HCT116 (cell line): ENCODE measurements at places on chromosomes 6 and 20.

GRCh38 chr6:100724222-100724621, 156.9 kb downstream of the ASCC3 start:
- DNase-seq, result no peak

DNA sequence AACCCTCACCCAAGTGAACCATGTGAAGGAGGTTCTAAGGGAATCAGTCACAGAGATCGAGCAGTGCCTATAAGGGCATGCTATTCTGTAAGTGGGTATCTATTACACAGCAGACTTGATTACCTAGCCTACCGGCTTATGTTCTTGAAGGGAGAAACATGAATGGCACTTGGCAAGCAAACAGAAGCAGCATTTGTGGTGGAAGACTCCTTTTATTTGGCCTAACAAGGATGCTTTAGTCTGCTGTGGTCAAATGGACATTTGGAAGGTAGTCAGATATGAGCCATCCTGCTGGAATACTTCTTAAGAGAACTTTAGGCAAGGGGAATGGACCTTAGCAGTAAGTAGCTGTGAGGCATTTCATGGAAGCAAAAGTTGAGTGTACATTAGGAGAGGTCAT, 126.3 kb downstream of the COL12A1 start:
- no peak for DNase-seq

- DNase-seq, result no peak
These were observed 57.5 kb downstream of the MKKS start for GRCh38 chr20:10376270-10377075.

DNA sequence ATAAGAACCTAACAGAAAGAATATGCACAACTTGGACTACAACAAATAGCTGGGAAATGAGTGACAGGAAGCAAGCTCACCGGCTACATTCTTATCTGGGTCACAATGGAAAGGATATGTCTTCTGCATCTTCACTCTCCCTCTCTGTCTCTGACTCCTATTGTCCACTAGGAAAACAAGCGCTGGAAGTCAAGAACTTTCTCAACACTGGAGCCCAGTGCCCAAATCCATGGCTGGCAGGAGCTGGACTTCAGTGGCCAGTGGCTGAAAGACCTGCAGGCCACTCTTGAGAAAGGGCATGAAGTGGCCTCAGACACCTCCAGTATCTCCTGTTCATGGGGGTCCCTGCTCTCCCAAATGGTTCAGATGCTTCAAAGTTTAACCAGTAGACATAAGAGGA, 62.0 kb downstream of the FAM50B start:
- no peak for DNase-seq

- DNase-seq, result no peak
These were observed 123.4 kb downstream of the PKHD1 start for GRCh38 chr6:51963980-51964379.

- no peak for DNase-seq
These were observed at the start of gene ADGB for GRCh38 chr6:146598772-146599405. Gene ADGB, plus strand, starts transcription at chr6:146598972. Its CDS starts 69 bp downstream, at chr6:146599041.

GRCh38 chr6:122818866-122819265, 29.8 kb downstream of the SMPDL3A start:
- no peak for DNase-seq

GRCh38 chr20:381581-382290, 1.2 kb downstream of the TRIB3 start:
- DNase-seq, result peak; percentile 61

- no peak for DNase-seq
These were observed 63.1 kb upstream of the IFNGR1 start for GRCh38 chr6:137282254-137282653.

- DNase-seq, result no peak
These were observed 1071.1 kb upstream of the CITED2 start for GRCh38 chr6:140445474-140446004.

GRCh38 chr20:35145141-35145564, 2.0 kb downstream of the EDEM2 start:
- DNase-seq, result peak; percentile 47
